ENCODE measurements at places on chromosomes 12 and 14.

DNA sequence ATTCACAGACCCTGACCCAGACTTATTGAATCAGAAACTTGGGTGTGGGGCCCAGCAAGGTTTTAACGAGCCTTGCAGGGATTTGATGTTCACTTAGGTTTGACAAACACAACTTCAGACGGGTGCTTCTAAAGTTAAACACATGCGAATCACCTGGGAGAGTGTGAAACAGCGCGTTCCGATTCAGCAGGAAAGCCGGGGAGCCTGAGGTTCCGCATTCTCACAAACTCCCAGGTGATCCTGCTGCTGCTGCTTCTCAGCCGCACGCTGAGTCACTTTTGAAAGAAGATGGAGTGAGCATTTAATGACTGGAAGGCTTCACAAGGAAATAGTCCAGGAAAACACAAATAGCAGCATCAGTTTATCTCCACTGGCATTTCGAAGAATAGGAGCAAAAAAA, 44.2 kb upstream of the DDX11 start:
- H3K4me1 ChIP-seq = no peaks in the 10 kb centered on the region
- H3K4me3 ChIP-seq = no peak overlapping the region

DNA sequence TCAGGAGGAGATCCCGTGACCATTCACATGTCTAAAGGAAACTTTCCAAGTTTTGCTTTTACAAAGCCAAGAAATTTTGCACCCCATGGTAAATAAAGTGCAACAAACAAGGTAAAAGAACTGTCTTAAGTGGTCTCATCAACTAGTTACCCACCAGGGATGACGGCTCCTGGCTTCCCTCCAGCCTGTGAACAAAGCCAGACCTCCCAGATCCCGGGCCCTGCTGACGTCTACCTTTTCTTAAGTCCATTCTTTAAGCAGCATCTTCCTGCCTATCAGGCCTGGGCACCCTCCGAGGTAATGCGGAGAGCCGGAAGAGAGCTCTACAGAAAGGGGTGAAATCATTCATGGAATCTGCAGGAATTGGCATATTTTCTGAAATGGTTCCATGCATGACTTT, 58.0 kb upstream of the DAAM1 start:
- no peaks in the 10 kb centered on the region for H3K36me3 ChIP-seq
- DNase-seq = no peak
- no peak overlapping the region for H3K27ac ChIP-seq
- H3K27me3 ChIP-seq = peaks cover 2% of the 10 kb centered on the region
- H3K4me3 ChIP-seq = no peak overlapping the region
- no peaks in the 10 kb centered on the region for H3K4me1 ChIP-seq

DNA sequence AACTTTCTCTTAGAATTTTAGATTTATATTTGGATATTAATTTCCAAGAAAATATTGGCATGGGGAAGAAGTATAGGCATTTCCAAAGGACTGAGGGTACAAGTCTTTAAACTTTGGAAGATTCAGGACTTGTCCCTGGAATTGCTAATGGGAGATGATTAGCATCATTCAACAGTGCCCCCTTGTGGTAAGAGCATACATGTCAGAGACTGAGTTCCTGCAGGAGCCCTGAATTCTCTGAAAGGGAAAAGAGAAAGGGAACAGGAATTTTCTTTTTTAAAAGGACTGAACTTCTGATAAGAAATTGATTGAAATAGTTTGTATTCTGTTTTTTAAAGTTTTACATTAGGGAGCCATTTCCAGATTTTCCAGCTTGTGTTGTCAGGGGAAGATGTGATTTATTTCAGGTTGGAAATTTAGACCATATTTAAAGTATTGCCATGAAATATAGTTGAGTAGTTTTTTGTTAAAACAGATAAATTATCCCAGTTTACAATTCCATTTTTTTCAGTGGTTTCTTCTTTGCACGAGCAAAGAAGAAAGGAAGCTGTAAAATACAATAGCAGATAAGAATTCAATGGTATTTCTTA, 44.0 kb upstream of the REP15 start:
- no peak overlapping the region for H3K27ac ChIP-seq
- peaks cover 8% of the 10 kb centered on the region for H3K36me3 ChIP-seq
- no peaks in the 10 kb centered on the region for H3K4me1 ChIP-seq
- no peak overlapping the region for H3K4me3 ChIP-seq
- no peak for DNase-seq

DNA sequence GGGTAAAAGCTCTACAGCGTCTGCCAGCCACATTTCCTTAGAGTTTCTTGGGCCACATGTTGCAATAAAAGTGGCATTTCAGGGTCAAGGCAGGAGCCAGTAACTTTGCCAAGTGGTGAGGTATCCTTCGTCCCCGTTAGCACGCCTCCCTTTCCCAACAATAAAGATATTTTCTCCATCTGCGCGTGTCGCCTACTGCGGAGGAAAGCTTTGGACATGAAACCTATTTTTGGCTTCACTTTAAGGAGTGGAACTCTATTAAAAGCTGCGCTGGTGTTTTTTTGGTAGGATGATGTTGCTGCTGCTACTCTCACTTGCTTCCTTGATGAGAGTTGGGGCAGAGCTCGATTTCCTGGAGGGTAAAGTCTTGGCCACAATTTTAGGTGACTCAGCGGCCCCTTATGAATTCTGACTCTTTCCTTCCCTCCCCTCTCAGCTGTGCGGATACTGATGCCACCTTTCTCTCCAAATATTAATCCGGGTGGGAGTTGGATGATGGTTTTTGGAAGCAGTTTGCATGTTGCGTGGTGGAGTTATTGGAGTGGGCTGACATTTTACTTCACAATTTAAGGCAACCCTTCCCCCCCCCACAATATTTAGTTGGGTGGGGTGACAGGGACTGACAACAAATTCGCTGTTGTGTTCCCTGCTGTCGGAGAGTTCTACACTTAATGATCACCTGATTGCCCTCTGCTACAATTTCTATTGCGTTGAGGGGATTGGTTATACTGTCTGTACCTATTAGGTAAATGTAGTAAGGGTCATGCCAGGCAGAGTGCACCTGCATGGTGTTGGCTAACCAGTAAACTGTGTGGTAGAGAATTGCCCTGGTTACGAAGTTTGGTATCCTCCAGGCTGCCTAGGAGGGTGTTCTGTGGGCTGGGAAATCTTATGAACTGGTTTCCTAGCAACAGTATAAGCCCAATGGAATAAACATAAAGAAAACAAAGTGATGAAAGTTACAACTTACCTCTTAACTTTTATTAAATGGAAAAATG, 1.1 kb downstream of the CCDC91 start:
- H3K36me3 ChIP-seq = peaks cover 28% of the 10 kb centered on the region
- no peak for DNase-seq
- H3K27ac ChIP-seq = peak overlapping the region; percentile 98
- peak overlapping the region; percentile 97 for H3K4me3 ChIP-seq
- no peaks in the 10 kb centered on the region for H3K27me3 ChIP-seq
- peaks cover 41% of the 10 kb centered on the region for H3K4me1 ChIP-seq

DNA sequence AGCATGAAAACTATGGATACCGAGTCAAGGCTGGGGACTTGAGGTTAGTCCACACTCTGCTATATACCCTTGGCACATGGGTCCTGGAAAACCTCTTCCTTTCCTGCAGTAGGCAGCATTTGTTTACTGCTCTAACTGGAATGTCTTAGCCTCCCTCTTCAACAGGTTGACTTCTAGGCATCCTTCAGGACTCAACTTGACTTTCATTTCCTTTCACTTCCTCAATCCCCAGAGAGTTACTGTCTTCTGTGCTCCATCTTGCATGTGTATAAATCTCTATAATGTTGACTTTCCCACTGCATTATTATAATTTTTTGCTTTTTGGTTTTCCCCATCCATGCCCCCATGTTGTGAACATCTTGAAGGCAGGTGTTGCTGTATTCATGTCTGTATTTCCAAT, 107.9 kb downstream of the VRK1 start:
- DNase-seq = no peak
- no peaks in the 10 kb centered on the region for H3K27me3 ChIP-seq
- H3K4me1 ChIP-seq = peaks cover 34% of the 10 kb centered on the region
- no peak overlapping the region for H3K4me3 ChIP-seq
- peaks cover 10% of the 10 kb centered on the region for H3K36me3 ChIP-seq
- H3K27ac ChIP-seq = no peak overlapping the region

- H3K4me3 ChIP-seq = peak overlapping the region; percentile 20
- DNase-seq = no peak
- no peaks in the 10 kb centered on the region for H3K27me3 ChIP-seq
- H3K27ac ChIP-seq = peak overlapping the region; percentile 82
- peaks cover 68% of the 10 kb centered on the region for H3K36me3 ChIP-seq
- H3K4me1 ChIP-seq = peaks cover 41% of the 10 kb centered on the region
These were observed 6.9 kb downstream of the ZBTB39 start for GRCh38 chr12:56999456-56999855.

- H3K4me3 ChIP-seq = no peak overlapping the region
- H3K36me3 ChIP-seq = no peaks in the 10 kb centered on the region
- peaks cover 5% of the 10 kb centered on the region for H3K4me1 ChIP-seq
- DNase-seq = no peak
- H3K27ac ChIP-seq = no peak overlapping the region
- peaks cover 5% of the 10 kb centered on the region for H3K27me3 ChIP-seq
These were observed 84.6 kb downstream of the KSR2 start for GRCh38 chr12:117884161-117884560.

DNA sequence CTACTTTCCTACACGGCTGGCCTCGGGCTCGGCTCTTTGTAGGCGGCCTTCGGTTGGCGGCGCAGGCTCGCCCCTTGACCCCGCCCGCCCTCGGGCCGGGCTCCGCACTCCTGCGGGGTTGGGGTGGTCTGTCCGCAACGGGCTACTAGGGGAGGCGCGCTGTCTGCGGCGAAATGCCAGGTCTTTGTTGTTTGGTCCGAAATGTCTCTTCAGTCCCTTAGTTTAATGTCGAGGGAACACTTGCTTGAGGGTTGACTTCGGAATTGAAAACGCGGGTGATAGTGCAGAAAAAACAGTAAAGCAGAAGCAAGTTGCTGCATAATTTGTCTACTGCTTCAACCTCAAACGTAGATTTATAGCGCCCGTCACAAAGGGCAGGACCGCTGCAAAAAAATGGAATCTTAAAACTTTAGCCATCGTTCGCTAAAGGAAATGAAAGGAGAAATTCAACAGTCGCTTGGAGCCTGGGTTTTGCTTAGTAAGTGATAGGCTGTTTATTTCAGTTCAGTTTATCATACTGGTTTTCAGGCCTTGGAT, 390 bp downstream of the JKAMP start:
- DNase-seq = no peak
- peaks cover 52% of the 10 kb centered on the region for H3K4me1 ChIP-seq
- H3K27ac ChIP-seq = peak overlapping the region; percentile 96

- no peak for DNase-seq
- H3K27me3 ChIP-seq = peaks cover 5% of the 10 kb centered on the region
- H3K27ac ChIP-seq = no peak overlapping the region
- no peaks in the 10 kb centered on the region for H3K4me1 ChIP-seq
- no peaks in the 10 kb centered on the region for H3K36me3 ChIP-seq
These were observed 145.7 kb downstream of the NUAK1 start for GRCh38 chr12:105992849-105993740.

DNA sequence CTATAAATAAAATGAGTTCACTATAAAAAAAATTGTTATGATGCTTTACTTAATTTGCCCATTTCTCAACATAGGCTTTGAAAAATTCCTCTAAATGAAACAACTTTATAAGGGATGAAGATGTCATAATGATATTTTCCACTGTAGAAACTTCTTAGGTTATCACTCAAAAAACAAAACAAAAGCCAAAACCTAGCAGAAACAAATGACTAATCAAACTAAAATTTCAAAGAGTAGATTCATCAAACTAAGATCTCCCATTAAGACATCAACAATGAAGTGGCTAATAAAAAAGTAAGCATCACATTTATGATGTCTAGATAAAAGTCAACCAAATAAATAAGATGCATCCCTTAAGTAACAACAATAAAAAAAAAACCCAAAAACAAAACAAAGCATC, 36.9 kb upstream of the TTC7B start:
- no peak overlapping the region for H3K27ac ChIP-seq
- peaks cover 5% of the 10 kb centered on the region for H3K36me3 ChIP-seq
- H3K27me3 ChIP-seq = no peaks in the 10 kb centered on the region
- no peak for DNase-seq
- peaks cover 7% of the 10 kb centered on the region for H3K4me1 ChIP-seq

GRCh38 chr14:72717220-72717619, 176.7 kb downstream of the DPF3 start:
- no peaks in the 10 kb centered on the region for H3K27me3 ChIP-seq
- DNase-seq = no peak
- no peak overlapping the region for H3K4me3 ChIP-seq
- H3K27ac ChIP-seq = no peak overlapping the region
- peaks cover 63% of the 10 kb centered on the region for H3K4me1 ChIP-seq

All from activated B cell treated with CpG ODN at 0.5 μM for 24 hours (primary cell).